ENCODE measurements at places on chromosomes 7 and 10.

DNA sequence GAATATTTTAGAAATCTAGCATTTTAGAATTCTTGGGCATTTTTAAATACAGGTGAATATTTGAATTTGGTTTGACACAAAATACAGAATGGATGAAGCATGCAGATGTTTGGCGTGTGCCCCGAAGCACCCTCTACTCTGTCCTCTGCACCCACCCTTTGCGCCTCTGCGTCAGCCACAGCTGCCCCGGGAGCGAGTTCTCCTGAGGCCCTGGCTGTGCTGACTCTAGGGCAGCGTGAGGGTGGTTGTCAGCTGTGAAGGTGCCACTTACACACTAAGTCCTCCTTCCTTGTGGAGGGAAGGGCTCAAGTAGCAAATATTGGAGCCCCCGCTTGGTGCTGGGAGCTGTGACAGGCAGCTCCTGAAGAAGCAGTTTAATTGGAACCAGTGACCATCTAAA, 48.4 kb downstream of the DAGLB start:
- no peak for DNase-seq

DNA sequence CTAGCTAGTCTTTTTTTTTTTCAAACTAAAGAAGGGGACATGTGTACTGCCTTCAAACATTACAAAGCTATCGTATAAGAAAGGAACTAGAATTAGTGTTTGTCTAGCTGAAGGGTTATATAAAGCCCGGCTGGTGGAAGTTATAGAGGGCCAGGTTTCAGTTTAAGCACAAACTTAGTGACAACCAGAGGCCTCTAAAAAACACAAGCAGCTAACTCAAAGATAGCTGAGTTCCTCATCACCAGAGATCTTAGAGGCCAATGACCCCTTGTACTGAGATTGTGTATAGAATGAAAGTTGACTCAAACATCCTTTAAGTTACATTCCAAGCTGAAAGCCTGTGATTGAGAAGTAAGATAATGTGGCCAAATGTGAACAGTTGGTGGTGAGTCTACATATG, 28.1 kb upstream of the SGMS1 start:
- no peak for DNase-seq

DNA sequence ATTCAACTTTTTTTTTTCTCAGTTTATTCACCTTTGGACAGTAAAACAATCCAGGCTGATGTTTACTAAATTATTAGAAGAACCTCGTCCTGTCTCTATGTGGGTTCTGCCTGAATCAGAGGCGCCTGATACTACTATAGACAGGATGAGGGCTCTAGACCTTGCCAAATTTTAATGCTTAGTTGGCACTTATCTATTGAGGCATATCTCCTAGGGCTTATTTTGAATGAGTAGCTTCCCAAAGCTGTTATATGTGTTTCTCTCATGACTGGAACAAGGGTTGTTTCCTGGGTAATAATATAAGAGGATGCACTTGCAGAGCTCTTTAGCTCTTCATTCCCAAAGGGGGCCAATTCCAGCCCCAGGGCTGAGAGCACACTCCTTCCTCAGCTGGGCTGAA, 23.6 kb downstream of the HECW1 start:
- DNase-seq: no peak

DNA sequence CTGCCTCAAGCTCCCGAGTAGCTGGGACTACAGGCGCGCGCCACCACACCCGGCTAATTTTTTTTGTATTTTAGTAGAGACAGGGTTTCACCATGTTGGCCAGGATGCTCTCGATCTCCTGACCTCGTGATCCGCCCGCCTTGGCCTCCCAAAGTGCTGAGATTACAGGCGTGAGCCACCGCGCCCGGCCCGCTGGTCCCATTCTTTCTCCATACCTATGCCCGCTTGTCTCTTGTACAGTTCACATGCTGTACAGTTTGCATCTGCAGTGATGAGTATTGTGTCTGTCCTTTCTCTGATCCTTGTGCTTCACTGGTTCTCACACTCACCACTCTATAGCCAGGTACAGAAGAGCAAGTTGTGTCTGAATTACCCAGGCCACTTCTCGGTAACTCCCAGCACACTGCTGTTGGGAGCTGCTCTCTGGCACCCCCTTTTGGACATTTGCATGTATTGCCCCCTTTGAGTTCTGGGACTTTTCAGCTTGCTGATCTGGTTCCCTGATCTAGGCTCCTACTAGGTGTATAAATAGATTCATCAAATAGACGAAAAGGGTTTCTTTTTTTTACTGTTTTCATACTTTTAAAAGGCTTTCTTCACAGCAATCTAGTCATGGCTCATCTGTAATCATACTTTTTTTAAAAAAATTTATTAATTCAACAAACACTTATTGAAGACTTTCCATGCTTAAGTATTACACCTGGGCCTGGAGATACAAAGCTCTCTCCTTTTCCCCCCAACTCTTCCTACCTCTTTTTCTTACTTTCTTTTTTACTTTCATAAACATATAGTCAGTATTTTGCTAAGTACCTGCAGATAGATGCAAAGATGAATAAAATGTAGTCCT, 53.5 kb downstream of the AOAH start:
- peak; percentile 35 for DNase-seq

GRCh38 chr10:22630234-22631174, 83.9 kb downstream of the PIP4K2A start:
- DNase-seq: peak; percentile 62

GRCh38 chr10:78772986-78773530, 295.7 kb upstream of the ZMIZ1 start:
- DNase-seq: no peak

GRCh38 chr10:77293773-77294172, 343.8 kb downstream of the KCNMA1 start:
- DNase-seq: no peak

DNA sequence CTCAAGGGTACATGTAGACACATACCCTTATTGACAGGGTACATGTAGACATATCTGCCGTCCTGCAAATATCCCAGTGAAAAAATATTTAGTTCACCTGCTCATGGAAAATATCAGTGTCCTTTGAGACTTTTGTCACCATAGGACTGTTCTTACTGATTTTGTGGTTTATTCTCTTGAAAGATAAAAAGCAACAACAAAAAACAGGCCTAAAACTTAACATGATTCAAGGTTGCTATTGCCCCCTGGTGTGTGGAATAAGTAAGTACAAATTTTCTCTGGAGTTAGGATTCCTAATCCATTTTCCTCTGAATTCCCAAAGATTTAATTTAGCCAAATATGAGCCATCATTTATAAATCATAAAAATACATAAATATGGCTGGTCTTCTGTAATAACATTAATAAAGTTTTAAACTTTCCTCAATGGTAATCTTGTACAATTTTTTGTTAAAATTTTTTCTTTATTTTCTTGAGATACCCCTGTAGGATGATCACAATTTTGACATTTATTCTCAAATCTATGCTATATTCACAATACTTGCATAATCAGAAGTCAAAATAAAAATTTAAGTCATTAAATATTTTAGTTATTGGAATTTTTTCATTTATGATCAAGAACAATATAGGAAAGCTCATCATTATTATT, 741.4 kb upstream of the POT1 start:
- DNase-seq: no peak

Measured in GM19239 (cell line).